ENCODE measurements at places on chromosomes 7 and 10.
A peak's percentile ranks its signal among the peaks of the same experiment; 100 is the strongest.

DNA sequence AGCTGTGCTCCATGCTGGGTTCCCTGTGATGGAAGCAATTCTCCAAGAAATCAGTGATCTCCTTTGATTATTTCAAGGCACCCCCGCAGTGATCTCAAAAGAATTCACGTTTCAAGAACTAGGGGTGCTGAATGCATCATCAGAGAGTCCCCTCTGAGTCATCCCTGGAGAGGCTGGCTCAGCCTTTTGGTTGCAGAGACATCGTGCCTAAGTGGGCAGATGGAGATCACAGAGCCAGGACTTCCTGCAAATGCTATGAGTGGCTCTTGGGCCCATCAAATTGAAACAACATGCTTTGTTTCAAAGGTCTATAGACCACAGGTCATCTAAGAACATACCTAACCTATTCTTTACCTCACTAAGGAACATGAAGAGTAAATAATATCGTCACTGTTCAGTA, 41.5 kb upstream of the PLEKHA1 start:
- no peak for DNase-seq

DNA sequence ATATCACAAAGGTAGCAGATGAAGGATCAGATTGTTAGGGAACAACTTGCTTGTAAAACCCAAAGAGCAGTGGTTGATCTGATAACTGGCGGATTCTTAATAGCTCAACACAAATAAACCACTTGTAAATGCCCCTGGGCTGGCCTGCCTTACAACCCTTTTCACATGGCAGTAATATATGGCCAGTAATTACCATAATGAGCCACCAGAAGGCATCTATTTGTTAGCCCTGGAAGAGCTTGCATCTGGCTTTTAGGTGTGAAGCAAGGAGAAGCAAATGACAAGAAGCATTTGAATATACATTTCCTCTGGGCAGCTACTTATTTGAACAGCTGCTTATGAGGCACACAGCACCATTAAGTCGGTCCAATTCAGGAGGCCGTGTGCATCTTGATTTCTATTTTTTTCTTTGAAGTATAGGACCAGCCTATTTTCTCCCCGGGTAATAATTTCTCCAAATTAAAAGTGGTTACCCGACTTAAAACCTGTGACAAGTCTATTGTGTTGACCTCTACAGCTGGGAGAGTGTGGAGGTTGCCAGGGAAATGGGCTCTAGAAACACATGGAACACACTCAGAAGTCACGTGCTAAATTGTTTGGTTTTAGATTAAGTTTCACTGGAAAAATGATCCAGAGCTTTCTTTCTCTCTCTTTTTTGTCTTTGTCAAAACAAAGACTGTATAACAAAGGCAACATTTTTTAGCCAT, 113.4 kb downstream of the SEM1 start:
- DNase-seq, result peak; percentile 18

DNA sequence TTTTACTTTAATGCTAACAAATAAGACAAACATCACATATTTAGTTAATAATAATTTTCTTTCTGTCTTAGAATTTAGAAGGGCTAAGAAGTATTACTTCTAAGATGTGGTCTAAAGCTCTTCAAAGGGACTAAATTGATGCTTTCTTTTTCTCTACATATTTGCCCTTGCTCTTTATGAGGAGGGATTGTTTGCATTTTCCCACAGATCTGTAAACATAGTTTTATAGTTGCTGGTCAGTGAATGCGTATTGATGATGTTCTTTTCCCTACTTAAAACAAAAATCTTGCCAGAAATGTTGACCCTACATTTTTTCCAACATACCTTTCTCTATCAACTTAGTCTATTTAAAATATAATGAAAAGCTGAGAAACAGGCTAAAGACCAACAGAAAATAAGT, 372.4 kb upstream of the LRGUK start:
- DNase-seq, result no peak

DNA sequence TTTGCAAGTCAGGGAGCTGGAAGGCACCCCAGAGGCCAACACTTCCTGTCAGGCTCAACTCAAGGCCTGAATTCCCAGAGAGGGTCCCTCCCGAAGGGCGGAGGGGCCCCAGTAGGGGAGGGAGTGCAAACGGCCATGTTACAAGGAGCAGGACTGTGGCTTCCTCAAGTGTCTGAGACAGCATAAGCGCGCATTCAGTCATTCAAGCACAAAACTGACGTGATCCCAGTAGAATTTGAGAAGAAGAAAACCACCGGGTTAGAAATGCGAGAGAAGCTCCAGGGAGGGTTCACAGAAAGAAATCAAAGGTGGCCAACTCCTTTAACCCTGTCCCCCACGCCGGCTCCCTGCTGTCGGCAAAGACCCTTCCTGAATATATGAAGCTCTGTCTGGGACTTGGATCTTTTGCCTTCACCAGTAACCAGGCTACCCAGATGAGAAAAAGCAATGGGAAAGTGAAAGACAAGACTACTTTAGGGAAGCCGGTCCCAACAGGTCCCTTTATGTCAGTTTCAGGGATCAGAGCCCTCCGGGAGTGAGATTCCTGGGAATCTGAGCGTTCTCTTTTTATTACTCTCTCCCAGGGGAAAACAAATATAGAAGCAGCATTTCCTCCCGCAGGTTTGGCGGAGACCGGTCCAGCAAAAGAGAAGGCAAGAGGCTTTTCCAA, 1.3 kb downstream of the AFAP1L2 start:
- DNase-seq, result no peak

GRCh38 chr7:542131-542712, 22.6 kb upstream of the PDGFA start:
- peak; percentile 10 for DNase-seq

DNA sequence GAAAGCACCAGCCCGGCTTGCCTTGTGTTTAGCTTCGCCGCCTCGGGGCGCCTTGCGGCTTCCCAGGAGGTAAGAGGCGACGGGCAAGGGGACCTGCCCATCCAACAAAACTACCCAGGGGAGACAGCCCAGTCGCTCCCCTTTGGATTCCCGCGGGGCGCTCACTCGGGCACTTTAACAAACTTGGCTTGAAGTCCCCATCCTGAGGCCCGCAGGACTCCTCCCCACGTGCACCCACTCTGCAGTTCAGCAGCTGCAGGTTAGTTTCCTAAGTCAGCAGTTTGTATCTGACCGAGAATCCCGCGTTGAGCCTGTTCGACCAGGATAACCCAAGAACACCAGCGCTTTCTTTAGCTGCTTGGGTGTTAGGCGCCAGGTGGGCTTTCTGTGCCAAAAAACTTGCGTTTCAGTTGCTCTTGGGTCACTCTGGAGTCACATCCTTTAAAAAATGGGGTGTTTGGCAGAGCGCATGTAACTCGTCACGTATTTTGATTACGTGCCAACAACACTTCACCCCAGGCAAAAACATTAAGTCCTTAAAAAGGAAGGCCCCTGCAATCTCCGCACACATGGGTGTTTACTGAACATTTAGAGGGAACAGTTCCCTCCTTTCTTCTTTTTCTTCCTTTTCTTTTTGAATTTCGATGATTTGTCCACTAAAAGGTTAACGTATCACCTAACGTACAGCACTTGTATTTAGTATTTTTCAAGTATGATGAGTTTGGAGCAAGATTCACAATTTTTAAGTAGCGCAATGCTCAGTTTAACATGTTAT, 876 bp downstream of the DNAH11 start:
- DNase-seq, result peak; percentile 56

DNA sequence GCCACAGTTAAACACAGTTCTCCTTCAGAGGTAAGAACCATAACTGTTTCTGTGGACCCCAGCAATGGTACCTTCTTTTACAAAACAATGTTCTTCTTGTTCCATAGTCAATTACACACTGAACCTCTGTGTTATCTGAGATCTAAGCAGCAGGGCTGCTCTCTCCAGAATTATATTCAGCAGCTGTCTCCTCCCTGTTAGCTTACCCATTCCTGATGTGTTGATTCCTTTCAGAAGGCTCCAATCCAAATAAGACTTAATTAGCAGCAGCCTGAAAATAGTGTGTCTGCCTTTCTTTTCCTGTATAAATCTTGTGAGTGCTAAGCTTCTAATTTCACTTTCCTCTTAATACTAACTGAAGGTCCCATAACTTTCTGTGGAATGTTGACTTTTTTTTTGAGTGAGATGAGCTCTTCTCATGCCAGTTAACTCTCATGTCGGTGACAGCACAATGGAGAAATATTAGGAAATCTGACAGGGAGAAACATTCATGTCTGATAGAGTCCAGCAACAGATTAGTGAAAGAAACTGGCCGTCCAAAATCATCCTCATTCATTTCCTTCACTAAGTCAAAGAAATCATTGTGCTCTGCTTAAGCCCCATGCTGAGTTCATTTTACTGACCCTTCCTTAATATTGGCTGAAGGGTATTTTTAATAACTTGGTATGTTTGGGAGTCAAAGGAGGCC, 226.5 kb downstream of the PRKG1 start:
- DNase-seq, result no peak

- no peak for DNase-seq
Measured at GRCh38 chr7:77288676-77289320, 89.2 kb upstream of the FGL2 start.
